ENCODE measurements at places on chromosomes 7 and 10. TPM values are rescaled to one million over a fixed set of nuclear protein-coding genes. Genes with fewer than 3 reads are reported as not detected.

ZCWPW1 gene
- total RNA-seq: 0.98 TPM

GIMAP4 gene
- total RNA-seq: 62.7 TPM

DNAJC2 gene
- 9.8 TPM for total RNA-seq

TAS2R4 gene
- total RNA-seq: not detected

HECW1 gene
- total RNA-seq: not detected

GPC2 gene
- 0.89 TPM for total RNA-seq

HYAL4 gene
- 0.49 TPM for total RNA-seq
